A673 (cell line): ENCODE measurements at places on chromosomes 4 and X. TPM values are rescaled to one million over a fixed set of nuclear protein-coding genes. Genes with fewer than 3 reads are reported as not detected.

DNA sequence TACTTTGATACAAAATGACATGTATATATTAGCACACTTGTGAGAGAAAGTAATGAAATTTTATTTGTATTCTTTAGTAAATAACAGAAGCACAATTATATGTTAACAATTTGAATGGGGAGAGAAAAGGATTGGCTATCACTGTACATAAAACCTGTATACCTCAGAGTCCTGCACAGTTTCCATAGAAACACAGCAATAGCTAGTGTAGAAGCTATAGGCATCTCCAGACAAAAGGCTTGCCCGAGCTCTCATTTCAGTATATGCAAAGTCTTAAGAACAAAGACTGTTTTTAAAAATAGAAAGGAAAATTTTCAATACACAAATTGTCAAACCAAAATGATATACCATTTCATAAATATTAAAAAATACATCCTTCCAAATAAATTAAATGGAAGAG, 38.5 kb downstream of the GPM6A start:
- no peak for DNase-seq
- H3K4me1 ChIP-seq = no peaks in the 10 kb centered on the region
- H3K36me3 ChIP-seq = no peaks in the 10 kb centered on the region
- no peak overlapping the region for H3K27ac ChIP-seq
- no peak overlapping the region for H3K4me3 ChIP-seq
- no peaks in the 10 kb centered on the region for H3K27me3 ChIP-seq

DNA sequence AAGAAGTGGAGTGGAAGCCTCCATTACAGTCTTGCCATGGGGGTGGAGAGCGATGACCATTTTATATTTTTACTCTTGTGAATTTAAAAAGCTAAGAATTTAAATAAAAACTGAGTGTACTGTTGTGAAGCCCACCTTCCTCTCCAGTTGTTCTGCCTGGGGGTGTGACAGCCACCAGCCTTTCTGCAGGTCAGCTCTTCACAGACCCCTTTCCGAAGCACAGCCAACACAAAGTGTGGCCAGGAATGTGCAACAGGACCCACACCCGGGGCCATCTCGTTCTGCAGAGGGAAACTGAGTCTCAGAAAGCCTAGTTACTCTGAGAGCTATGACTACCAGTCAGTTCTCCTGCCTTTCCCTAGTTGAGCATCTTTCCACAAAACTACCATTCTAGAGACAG, 1.4 kb downstream of the GRPEL1 start:
- no peaks in the 10 kb centered on the region for H3K27me3 ChIP-seq
- H3K27ac ChIP-seq = no peak overlapping the region
- peaks cover 30% of the 10 kb centered on the region for H3K36me3 ChIP-seq
- DNase-seq = no peak
- peak overlapping the region; percentile 98 for H3K4me3 ChIP-seq

GPM6B gene
- total RNA-seq = 7.6 and 9.5 TPM in 2 replicates

FAT4 gene
- 31.3 and 33.6 TPM in 2 replicates for total RNA-seq

NUDT10 gene
- 7.2 and 9.4 TPM in 2 replicates for total RNA-seq

EMCN gene
- 7.8 and 7.9 TPM in 2 replicates for total RNA-seq

- DNase-seq = no peak
- no peaks in the 10 kb centered on the region for H3K4me1 ChIP-seq
- no peak overlapping the region for H3K27ac ChIP-seq
- H3K27me3 ChIP-seq = no peaks in the 10 kb centered on the region
- H3K4me3 ChIP-seq = no peak overlapping the region
- H3K36me3 ChIP-seq = peaks cover 36% of the 10 kb centered on the region
These were observed 26.9 kb downstream of the PAPSS1 start for GRCh38 chr4:107693132-107693531.

GRCh38 chr4:99917575-99917974, 23.3 kb upstream of the LAMTOR3 start:
- no peaks in the 10 kb centered on the region for H3K4me1 ChIP-seq
- H3K27me3 ChIP-seq = no peaks in the 10 kb centered on the region
- no peak overlapping the region for H3K4me3 ChIP-seq
- DNase-seq = no peak

DNA sequence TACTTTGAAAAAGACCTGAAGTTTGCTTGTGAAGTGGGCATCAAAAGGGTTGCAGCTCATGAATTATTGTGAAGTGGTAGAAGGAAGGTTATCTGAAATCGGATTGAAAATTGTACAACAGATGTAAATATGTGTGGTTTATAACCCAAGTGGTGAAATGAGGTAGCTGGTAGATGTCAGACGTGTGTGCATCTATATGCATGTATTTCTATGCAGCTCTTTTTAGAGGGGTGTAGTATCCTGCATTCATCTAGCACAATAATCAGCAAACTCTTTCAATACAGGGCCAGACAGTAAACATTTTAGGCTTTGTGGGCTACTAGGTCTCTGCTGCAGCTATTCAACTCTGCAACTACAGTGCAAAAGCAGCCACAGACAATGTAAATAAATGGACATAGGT, 9.4 kb downstream of the ATRX start:
- H3K4me3 ChIP-seq = no peak overlapping the region
- no peaks in the 10 kb centered on the region for H3K4me1 ChIP-seq
- H3K36me3 ChIP-seq = no peaks in the 10 kb centered on the region
- H3K27me3 ChIP-seq = no peaks in the 10 kb centered on the region
- DNase-seq = no peak

TSPAN7 gene
- 0.26 and 0.31 TPM in 2 replicates for total RNA-seq

DNA sequence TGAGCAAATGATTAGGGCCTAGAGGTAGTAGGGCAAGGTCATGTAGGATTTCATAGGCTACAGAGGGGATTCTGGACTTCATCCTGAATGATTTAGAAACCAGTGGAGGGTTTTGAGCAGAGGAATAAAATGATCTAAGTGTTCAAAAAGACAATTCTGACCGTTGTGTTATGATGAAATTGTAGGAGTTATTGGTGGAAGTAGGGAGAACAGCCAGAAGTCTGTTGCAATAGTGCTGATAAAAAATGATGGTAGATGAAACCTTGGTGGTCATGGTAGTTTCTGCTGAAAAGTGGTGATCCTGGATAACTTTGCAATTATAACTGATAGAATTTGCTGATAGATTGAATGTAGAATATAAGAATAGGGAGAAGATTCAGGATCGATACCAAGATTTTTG, 60.2 kb downstream of the MID1IP1 start:
- DNase-seq = no peak
- H3K27me3 ChIP-seq = no peaks in the 10 kb centered on the region
- H3K27ac ChIP-seq = no peak overlapping the region

GRCh38 chrX:12372111-12372510, 233.8 kb downstream of the FRMPD4 start:
- no peak overlapping the region for H3K27ac ChIP-seq
- peaks cover 8% of the 10 kb centered on the region for H3K27me3 ChIP-seq

OFD1 gene
- total RNA-seq = 25.8 and 28.6 TPM in 2 replicates

SSR4 gene
- 205 and 214 TPM in 2 replicates for total RNA-seq

DNA sequence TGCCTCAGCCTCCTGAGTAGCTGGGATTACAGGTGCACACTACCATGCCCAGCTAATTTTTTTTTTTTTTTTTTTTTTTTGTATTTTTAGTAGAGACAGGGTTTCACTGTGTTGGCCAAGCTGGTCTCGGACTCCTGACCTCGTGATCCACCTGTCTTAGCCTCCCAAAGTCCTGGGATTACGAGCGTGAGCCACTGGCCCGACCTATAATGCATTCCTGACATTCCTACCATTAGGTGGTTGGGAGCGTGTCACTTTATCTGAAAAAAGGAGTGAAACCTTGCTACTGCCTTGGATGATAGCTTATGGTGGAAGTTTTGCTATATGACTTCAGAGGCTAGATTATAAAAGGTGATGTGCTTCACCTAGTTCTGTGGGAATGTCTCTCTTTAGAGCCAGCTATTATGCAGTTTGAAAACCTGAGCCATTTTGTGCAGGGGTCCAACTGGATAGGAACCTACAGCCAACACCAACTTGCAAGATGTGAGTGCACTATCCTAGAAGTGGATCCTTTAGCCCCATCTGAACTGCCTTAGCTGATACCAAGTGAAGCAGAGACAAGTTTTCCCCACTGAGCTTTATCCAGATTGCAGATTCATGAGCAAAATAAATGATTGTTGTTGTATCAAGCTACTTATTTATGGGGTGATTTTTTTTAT, 29.8 kb upstream of the EMCN start:
- H3K27ac ChIP-seq = no peak overlapping the region
- no peak overlapping the region for H3K4me3 ChIP-seq
- no peaks in the 10 kb centered on the region for H3K4me1 ChIP-seq
- no peak for DNase-seq

DNA sequence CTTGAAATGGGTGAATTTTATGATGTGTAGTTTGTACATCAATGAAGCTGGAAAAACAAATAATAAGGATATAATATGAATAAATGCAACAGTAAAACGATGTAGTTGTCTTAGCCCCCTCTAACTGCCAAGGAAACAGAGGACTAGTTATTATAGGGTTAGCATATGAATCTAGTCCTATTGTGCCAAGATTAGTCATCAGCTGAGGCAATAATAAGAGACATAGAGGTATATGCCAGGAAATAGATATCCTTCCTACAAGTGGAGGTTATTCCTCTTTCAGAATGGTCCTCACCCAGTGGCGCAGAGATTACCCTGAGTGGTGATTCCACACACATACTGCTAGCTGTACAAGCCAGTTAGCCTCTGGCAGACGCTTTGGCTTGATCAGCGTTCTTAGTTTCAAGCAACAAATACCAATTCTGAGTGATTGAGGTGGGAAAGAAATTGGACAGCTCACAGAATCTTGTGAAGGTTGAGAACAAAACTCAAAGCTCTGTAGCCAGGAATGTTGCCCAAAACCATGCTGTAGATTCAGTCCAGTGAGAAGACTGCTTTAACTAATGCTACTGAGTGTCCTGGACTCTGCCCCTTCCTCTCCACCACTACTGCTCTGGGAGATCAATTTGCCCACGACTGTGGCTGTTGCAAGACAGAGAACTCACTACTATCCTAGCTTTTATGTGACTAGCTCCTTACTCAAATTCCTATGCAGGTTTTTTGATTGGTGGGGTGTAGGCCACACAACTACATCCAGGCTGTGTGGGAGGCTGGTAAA, 27.0 kb upstream of the ZNF280C start:
- H3K4me3 ChIP-seq = no peak overlapping the region
- H3K36me3 ChIP-seq = no peaks in the 10 kb centered on the region
- DNase-seq = no peak
- no peak overlapping the region for H3K27ac ChIP-seq

ARX gene
- 32.0 and 44.4 TPM in 2 replicates for total RNA-seq

DNA sequence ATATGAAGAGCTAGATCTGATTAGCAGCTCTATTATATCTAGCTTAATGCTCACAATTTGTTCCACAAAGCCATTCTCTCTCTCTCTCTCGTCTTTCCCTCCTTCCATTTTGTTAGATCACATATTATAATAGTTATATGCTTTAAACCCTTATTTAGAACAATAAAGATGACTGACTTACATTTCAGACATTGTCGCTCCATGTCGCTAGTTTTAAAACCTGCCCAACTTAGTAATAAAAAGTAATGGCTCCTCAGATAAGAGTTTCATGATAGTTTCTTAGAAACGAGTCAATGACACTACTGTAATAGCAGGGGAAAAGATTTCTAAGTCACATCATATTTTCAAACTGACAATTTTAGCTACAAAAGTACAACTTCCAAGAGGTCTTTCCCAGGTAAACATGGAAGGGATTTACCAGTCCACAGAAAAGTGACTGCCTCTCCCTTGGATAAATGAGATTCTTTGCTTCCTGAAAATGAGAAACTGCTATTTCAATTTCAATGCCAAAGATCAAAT, 38.5 kb upstream of the YTHDC1 start:
- DNase-seq = no peak
- H3K27ac ChIP-seq = no peak overlapping the region
- H3K27me3 ChIP-seq = no peaks in the 10 kb centered on the region
- no peak overlapping the region for H3K4me3 ChIP-seq

DNA sequence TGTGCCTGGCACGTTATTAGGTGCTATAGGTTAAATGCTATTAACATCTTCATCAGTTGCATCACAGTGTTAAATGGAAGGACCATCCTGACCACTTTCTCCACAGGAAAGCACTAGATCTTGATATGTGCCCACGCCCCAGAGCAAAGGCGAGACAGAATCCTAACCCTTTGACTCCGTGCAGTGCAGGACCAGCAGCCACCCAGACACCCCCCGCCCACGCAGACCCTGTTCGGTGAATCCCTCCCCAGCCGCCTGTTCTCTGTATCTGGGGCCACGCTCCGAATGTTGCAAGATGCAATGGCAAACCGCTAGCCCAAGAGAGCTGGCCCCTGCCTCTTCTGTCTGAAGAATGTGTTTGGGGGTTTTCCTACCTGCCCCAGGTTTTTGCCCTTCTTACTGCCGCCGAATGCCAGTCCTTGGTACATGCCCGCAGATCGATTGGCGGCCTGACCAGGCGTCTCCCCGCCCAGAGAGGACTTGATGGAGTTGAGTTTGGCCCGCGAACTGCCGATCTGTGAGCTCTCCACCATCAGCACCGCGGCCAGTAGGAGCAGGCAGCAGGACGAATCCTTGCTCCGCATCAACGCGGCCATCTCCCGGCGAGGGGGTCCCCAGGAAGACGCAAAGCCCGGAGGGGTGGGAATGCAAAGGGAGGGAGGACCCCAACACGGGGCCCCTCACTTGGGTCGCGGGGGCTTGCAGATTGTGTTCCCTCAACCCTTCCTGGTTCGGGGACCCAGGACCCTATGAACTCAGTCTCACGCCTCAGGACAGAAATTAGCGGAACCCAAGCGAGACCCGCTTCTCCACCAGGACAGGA, 906 bp downstream of the DKK2 start:
- H3K4me3 ChIP-seq = peak overlapping the region; percentile 82
- H3K27ac ChIP-seq = peak overlapping the region; percentile 84
- H3K4me1 ChIP-seq = peaks cover 6% of the 10 kb centered on the region

DNA sequence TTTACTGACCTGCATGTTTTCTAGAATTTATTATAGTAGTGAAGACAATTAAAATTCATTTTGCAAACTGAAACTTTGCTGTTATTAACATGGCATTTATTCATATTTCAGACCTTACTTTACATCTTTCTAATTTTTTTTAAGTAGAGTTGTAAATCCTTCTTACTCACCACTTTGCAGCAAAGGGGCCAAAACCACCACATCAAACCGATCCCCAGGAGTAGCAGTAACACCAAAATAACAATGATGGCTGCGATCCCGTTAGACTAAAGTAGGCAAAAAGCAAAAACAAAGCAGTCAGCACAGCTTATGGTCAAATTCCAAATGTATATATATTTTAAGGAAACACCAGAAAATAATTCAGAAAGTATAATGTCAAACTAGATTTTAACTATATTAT, 64.7 kb downstream of the ANTXR2 start:
- peaks cover 18% of the 10 kb centered on the region for H3K4me1 ChIP-seq
- no peaks in the 10 kb centered on the region for H3K27me3 ChIP-seq
- no peak overlapping the region for H3K27ac ChIP-seq
- DNase-seq = no peak
- no peaks in the 10 kb centered on the region for H3K36me3 ChIP-seq

DNA sequence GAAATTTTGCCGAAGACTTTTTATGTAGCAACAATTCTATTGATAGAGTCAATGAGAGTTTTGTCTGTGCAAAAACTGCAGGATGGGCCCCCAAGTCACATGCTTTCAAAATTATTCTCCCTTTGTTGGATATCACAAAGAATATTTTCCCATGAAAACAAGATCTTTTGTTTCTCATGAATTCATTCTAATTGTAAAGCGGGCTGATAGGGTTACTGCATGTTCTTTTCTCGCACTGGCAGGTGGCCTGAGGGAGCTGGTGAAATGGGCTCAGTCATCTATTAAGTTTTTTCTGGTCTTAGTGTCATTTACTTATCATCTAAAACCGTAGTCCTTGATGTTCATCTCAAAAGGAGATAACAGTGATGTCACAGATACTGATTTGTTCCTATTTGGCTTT, 44.2 kb downstream of the MID1IP1 start:
- H3K4me1 ChIP-seq = no peaks in the 10 kb centered on the region
- no peaks in the 10 kb centered on the region for H3K27me3 ChIP-seq
- H3K4me3 ChIP-seq = no peak overlapping the region
- H3K27ac ChIP-seq = no peak overlapping the region
- no peak for DNase-seq

POU4F2 gene
- 2.6 and 4.6 TPM in 2 replicates for total RNA-seq

LRPAP1 gene
- 171 and 182 TPM in 2 replicates for total RNA-seq
